ENCODE measurements at places on chromosomes 1 and 21.
A peak's percentile ranks its signal among the peaks of the same experiment; 100 is the strongest.

- DNase-seq: peak; percentile 76
Observed at GRCh38 chr1:24416666-24417391, 1.2 kb downstream of the NIPAL3 start.

DNA sequence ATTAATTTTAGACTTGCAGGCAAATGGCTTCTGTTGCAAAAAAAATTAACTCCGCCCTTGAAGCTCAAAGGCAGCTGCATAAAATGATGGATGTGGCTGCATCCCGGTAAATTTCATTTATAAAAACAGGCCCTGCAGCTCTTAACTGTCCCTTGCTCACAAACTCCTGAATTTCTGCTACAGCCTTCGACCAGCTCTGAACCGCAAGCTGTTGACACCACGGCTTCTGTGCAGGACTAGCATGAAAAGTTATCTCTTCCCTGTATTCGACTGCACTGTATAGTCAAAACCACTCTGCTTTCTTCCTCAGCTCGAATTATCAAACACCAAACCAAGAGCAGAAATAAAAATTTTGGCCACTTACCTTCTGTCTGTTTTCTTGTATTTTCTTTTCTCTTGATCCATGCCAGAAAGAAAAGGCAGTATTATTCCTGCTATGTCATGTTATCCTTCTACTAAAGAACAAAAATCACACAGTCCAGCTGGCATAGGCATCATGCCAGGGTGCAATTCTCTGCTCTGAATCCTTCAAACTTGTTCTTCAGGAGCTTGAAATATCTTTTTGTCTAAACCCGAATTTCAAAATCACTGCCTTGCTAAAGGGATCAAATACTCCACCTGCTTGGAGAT lies 195.5 kb upstream of the NCAM2 start:
- DNase-seq: no peak

- no peak for DNase-seq
Observed at GRCh38 chr1:5755552-5756125, 236.6 kb downstream of the NPHP4 start.

- no peak for DNase-seq
Observed at GRCh38 chr1:13749543-13750341, 49.8 kb downstream of the PRDM2 start.

GRCh38 chr1:29970747-29971325 lies 734.5 kb downstream of the PTPRU start:
- no peak for DNase-seq
